T-helper 17 cell (primary cell): ENCODE measurements at places on chromosomes 2 and 18. TPM values are rescaled to one million over a fixed set of nuclear protein-coding genes. Genes with fewer than 3 reads are reported as not detected.
A peak's percentile ranks its signal among the peaks of the same experiment; 100 is the strongest.

The TMEM150A gene
- 7.7 TPM for total RNA-seq

The POU3F3 gene
- total RNA-seq, result not detected

The TRIM43 gene
- not detected for total RNA-seq

The TBR1 gene
- total RNA-seq, result not detected

GRCh38 chr2:28433935-28434599 lies 41.4 kb downstream of the FOSL2 start:
- H3K27ac ChIP-seq, result no peak overlapping the region
- DNase-seq, result no peak

GRCh38 chr2:26034637-26034992 lies 731 bp downstream of the RAB10 start:
- H3K36me3 ChIP-seq, result no peaks in the 10 kb centered on the region
- H3K4me3 ChIP-seq, result peak overlapping the region; percentile 95
- DNase-seq, result no peak

DNA sequence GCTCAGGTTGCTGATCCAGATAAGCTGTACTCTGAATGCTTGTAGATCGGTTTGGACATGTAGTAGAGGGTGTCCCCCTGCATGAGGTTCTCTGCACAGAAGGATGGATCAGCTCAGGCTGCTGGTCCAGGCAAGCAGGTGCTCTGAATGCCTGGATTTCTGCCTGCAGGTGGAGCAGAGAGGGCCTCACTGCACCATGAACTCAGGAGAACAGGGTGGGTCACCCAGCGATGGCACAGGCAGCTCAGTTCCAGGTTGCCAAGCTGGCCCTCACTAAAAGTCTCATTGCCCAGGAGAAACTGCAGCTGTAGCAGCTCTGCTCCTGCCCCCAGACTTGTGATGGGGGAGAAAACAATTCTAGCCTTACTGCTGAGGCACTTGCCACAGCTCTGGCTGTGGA lies 491.8 kb downstream of the XIRP2 start:
- no peaks in the 10 kb centered on the region for H3K36me3 ChIP-seq

GRCh38 chr18:60228609-60229595 lies 143.7 kb downstream of the MC4R start:
- no peaks in the 10 kb centered on the region for H3K27me3 ChIP-seq
- H3K4me3 ChIP-seq, result no peak overlapping the region
- no peak for DNase-seq

GRCh38 chr2:144364944-144365738 lies 154.8 kb downstream of the ZEB2 start:
- no peaks in the 10 kb centered on the region for H3K27me3 ChIP-seq
- H3K36me3 ChIP-seq, result no peaks in the 10 kb centered on the region
- no peak overlapping the region for H3K4me3 ChIP-seq
- DNase-seq, result no peak
